Glutamatergic neuron (in vitro differentiated cells): ENCODE measurements at places on chromosomes 5 and 9.
A peak's percentile ranks its signal among the peaks of the same experiment; 100 is the strongest.

GRCh38 chr5:158524070-158524469, 575.6 kb downstream of the EBF1 start:
- DNase-seq, result no peak

- no peak for DNase-seq
These were observed 65.2 kb downstream of the C9orf50 start for GRCh38 chr9:129555512-129556215.

DNA sequence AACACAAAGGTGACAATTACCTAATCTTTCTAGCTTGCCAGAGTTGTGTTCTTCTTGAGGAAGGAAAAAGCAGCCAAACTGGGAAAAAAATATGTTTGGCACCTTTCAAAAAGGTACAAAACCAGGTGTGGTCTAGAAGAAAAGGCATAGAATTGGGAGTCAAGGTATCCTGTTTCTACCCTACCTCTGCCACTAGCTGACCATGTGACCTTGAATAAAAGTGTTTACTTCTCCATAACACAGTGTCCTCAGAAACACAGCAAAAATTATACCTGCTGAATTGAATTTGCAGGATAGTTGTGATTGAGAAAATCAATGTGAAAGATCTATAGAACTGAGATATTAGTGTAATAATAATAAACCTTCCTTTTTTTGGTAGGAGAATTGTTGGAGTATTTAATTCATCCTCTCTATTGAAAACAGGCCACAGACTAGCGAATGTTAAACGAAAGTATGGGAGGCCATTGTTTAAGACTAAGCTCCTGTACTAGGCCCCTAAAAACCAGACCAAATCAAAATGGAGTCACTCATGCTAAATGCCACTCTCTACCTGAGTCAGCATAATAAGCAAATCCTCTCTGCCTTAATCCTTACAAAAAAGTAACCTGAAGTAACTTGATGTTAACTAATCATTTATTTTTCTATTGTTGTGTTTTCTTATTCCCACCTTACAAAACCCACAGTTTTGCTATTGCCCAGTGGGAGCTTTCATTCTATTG, 12.6 kb downstream of the CYFIP2 start:
- no peak for DNase-seq

DNA sequence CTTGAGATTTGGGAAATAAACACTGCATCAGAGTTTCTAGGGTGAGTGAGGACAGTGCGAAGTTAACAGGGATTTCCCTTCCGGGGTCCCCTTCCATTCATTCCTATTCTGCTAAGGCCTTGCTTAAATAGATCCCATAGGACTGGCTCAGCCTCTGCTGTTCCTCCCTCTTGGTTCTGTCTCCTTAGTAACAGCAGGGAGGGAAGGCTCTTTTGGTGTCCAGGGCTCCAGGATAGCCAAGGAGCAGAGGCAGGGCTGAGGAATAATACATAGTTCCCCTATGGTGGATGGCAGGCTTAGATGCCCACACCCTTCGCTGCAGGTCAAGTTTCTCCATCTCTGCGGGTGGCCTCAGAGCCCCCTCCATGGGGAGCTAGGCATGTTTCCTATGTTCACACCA, 591.7 kb downstream of the ACTL7B start:
- DNase-seq, result no peak

DNA sequence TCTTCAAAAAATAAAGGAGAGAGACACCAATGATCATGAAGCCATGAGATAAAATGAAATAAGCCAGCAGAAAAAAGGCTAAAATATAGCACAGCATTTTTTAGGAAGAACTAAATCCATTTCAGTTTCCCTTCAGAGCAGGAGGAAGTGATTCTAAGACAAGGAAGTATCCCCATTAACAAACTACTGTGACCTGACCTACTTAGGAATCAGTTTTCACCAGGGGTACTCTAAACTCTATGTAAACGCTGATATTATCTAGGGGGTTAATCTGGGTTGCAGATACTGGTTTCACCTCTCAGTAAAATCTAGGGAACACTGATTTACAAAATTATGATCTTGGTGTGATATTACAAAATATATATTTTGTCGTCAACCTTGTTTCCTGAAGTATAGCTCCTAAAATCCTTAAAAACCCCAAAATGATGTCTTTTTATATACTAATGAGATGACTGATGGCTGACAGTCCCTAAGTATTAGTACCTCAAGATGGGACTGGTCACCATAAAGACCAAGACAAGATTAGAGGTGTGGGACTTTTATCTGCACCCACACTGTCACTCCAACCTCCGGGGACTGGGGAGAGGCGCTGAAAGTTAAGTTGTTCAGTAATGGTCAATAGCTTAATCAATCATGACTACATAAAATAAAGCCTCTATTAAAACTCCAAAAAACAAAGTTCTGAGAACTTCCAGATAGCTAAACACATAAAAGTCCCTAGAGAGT, 2.9 kb upstream of the FNBP1 start:
- no peak for DNase-seq

DNA sequence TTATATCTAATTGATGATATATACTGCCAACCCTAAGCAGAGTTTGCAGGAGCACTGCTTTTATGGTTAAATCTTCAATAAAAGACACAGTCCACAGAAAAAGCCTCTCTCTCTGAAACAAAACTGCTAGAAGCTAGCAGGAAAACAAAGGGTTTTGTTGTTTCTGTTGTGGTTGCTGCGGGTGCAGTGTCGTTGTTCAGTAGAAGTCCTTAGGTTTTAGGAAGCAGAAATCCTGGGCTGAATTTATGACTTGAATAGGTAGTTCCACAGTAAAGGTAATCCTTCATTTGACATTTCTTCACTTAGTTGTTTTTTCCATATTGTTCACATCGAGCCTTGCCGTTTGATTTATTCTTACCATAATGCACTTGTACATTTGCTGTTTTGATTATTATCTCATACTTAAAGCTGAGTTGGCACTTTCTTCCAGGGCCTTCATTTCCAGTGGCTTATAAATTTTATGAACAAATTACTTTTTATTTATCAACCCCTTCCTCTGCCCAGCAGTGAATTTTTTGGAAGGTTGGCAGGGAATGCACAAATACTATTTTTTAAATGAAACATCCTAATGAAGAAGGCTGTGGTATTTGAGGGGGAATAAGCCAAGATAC, 209.6 kb upstream of the SLC30A5 start:
- DNase-seq, result no peak

GRCh38 chr9:90967145-90967538, 165.5 kb downstream of the SYK start:
- DNase-seq, result no peak

DNA sequence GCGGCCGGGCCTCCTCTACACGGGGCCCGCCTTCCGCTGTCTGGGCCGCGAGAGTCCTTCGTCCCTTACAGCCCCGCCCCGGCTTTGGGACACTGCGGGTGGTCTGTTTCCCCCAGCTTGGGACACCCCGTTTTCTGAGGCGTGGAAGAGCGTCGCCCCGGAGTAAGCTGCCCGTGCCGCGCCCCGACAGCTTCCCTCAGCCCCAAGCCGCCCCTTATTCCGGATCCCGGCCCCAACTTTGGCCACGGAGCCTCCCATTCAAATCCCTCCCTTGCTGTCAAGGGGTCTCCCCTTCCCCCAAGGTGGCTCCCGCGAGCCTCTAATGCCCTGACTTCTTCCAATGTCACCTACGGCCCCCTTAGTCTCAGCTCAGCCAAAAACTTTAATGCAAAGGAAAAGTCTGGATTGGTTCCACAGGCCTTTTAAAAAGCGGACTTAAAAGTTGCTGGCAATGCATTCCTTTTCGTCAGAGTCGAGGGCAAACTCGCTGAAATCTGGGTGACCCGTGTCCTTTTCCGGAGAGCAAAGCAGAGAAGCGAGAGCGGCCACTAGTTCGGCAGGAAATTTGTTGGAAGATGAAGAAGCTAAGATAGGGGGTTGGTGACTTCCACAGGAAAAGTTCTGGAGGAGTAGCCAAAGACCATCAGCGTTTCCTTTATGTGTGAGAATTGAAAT, 19.8 kb downstream of the EXOSC2 start:
- DNase-seq, result peak; percentile 22

DNA sequence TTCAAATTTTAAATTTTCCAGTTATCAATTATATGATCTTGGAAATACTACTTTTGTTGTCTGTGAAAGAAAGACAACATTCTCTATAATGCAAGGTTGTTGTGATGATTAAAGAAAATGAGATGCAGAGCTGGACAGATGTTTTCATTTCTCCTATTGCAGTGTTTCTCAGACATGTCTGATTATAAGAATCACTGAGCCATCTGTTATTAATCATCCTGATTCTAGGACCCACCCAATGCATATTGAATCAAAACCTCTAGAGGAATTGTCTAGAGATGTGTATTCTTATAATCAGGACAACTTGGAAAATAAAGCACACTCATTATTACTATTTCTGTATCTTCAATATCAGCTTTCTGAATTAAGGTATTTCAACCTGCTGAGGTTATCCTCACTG, 121.1 kb upstream of the ASTN2 start:
- DNase-seq, result no peak

- DNase-seq, result no peak
These were observed 25.3 kb upstream of the ZNF608 start for GRCh38 chr5:124771761-124772160.

DNA sequence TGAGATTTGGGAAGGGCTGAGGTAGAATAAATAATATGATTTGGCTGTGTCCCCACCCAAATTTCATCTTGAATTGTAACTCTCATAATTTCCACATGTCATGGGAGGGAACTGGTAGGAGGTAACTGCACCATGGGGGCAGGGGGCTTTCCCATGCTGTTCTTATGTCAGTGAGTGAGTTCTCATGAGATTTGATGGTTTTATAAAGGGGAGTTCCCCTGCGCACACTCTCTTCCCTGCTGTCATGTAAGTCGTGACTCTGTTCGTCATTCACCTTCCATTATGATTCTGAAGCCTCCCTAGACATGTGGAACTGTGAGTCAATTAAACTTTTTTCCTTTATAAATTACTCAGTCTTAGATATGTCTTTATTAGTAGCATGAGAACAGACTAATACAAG, 115.5 kb upstream of the STARD4 start:
- DNase-seq, result no peak

- DNase-seq, result no peak
These were observed 22.2 kb downstream of the KLF4 start for GRCh38 chr9:107467416-107467815.

DNA sequence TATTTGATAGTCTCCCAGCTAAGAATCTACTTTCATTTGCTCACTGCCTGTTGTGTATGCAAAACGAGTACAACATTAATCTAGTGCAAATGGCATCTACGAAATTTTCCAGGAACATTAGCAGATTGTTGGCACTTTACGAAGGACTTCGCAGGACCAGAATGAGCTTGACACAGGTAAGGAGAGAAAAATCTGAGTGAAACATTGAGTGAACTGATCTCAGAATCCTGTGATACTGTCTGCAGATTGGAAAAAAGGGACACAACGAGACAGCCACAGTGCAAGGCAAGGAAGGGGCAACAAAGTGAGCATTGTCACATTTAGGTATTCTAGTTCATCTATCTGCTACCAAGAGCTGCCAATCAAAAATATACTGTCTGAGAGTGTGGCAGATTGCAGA, 350.5 kb downstream of the ZNF608 start:
- no peak for DNase-seq

DNA sequence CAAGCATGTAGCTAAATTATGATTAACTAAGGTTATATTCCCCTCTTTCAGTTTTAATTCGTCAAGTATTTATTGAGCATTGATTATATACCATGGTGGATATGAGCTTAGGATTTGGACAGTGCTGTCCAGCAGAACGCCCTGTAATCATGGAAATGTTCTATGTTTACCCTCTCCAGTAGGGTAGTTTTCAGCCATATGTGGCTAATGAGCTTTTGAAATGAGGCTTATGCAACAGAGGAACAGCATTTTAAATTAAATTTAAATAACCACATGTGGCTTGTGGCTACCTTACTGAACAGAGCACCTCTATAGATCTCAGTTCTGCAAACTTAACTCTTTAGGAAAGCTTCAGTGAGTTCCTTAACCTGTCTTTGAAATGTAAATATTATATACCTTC, 59.1 kb downstream of the JMY start:
- DNase-seq, result no peak

GRCh38 chr9:79176014-79176697, 395.6 kb upstream of the TLE4 start:
- DNase-seq, result no peak

DNA sequence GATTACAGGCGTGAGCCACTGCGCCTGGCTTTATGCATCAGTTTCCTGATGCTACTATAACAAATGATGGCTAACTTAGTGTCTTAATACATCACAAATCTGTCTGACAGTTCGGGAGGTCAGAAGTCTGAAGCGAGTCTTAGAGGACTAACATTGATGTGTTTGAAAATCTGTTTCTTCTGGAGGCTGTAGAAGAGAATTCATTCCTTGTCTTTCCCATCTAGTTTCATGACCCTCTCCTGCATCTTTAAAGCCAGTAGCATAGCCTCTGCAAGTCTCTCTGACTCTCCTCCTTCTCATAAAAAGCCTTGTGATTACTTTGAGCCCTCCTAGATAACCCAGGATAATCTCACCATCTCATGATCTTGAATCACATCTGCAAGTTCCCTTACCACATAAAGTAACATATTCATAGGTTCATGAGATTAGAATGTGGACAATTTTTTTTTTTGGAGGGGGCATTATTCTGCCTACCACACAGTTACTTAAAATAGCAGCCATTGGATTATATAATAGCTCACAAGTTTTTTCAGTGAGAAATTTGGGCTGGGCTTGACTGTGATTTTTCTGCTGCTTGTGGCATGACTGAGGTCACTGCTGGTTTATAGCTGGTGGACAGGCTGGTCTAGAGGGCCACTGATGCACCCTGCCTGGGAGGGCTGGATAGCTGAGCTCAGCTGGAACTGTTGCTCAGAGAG, 134.8 kb downstream of the FBXL7 start:
- DNase-seq, result no peak

DNA sequence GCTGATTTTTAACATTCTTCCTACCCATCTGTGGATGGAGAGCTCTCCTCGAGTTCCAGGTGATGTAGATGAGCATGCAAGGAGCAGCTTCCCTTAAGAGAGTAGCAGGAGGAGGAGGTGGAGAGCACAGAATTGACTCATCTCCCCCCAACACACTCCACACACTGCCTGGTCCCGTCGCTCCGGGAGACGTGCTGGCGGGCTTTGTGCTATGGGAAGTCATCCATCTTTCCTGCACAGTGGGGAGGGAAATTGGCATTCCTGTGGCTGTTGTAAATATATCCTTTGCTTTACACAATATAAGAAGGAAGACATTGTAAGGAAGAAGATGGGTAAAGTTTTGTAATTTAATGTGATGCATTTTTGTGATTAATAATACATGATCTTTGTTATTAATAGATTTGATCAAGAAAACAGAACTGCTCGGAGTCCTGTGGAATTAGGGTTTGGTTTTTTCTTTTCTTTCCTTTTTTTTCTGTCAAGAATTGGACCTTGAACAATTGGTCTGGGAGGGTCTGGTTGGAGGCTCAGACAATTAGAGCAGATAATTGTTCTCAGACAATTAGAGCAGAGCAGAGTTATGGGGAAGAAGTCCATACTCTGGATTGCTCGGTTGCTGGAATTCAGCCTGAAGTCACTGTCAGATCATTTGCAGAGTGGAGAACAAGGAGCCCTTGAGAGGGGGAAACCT, 297.8 kb downstream of the GADD45G start:
- no peak for DNase-seq

GRCh38 chr9:78210841-78211301, 25.0 kb upstream of the CEP78 start:
- DNase-seq, result no peak

- DNase-seq, result peak; percentile 12
These were observed 22.0 kb downstream of the EXOC3 start for GRCh38 chr5:464843-465590.
